ENCODE measurements at places on chromosomes 7 and 10.

- DNase-seq: no peak
Measured at GRCh38 chr7:6205971-6206660, 66.3 kb downstream of the CYTH3 start.

GRCh38 chr10:88932539-88933256 lies 19.9 kb downstream of the ACTA2 start:
- DNase-seq: peak; percentile 84

DNA sequence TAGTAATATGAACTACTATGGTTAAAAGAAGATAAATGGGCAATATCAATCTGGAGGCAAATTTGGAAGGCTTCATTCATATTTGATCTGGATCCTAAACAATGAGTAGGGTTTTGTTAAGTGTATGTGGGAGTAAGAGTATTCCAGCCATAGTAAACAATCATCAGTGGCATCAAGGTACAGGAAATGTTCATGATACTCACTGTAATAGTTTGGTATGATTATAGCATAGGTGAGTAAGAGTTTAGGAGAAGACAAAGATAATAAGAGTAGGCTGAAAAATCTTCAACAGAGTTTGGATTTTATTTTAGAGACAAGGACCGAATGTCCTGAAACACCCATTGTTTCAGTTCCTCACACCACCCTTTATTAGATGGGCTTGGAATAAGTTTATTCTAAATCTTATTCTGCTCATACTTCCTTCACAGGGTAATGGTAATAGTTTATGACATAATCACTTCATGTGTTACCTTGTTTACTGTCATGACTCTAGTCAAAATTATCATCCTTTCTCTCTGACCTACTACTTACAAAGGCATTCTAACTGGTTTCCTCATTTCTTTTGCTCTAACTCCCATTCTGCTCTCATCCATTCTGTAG lies 38.9 kb downstream of the BRAF start:
- no peak for DNase-seq

GRCh38 chr10:20984662-20985061 lies 87.6 kb upstream of the NEBL start:
- no peak for DNase-seq

- no peak for DNase-seq
Measured at GRCh38 chr10:131805696-131806095, 95.1 kb upstream of the PPP2R2D start.

DNA sequence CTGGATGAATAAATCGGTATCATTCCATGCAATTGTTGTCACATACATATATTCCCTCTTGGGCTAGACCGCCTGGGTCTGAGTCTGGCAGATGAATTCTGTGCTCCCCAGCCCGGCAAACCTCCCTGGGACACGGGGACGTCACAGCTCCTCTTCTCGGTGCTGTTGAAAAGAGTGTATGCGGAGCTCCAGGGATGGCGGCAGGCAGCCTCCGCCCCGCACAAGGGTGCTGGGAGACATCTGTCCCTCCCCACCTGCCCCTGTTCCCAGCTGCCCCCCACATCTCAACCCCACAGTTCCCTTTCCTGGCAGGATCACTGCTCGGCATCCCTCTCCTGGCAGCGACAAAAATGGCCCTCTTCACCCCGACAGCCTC lies 32.1 kb downstream of the PRKAG2 start:
- DNase-seq: no peak

DNA sequence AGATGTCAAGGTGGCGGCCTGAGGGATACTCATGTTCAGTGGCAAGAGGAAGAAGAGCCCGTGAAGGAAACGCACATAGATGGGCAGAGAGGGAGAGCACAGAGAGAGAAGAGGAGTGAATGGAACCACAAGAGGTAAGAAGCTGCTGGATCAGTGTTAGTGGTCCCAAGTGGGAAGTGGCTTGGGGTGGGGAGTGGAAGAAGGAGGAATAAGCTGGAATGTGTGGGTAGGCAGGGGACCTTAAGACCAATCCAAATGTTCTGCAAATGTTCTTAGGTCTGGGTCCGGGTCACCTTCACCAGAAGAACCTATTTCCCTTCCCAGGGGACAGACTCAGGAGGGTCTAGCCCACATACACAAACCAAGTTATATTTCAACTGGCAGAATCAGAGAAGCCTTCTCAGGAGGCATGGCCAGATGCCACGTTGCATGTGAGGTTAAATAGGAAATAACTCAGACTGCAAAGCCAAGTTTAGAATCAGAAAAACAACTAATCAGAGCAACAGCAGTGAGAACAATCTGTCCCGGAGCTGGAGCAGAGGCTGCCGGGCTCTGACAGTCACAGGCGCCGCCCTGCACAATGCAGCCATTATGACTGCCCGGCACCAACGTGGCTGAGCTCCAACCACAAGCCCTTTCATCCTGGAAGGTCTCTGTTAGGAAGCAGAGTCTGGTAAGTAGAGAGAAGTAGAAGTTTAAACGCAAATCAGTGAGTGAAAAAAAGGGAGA lies 78.6 kb upstream of the ARMC3 start:
- DNase-seq: no peak

- DNase-seq: no peak
Measured at GRCh38 chr10:6729071-6729774, 149.1 kb upstream of the PRKCQ start.

GRCh38 chr7:2019711-2020511 lies 212.8 kb downstream of the MAD1L1 start:
- DNase-seq: no peak

- DNase-seq: no peak
Measured at GRCh38 chr7:92682330-92682729, 92.1 kb upstream of the FAM133B start.

DNA sequence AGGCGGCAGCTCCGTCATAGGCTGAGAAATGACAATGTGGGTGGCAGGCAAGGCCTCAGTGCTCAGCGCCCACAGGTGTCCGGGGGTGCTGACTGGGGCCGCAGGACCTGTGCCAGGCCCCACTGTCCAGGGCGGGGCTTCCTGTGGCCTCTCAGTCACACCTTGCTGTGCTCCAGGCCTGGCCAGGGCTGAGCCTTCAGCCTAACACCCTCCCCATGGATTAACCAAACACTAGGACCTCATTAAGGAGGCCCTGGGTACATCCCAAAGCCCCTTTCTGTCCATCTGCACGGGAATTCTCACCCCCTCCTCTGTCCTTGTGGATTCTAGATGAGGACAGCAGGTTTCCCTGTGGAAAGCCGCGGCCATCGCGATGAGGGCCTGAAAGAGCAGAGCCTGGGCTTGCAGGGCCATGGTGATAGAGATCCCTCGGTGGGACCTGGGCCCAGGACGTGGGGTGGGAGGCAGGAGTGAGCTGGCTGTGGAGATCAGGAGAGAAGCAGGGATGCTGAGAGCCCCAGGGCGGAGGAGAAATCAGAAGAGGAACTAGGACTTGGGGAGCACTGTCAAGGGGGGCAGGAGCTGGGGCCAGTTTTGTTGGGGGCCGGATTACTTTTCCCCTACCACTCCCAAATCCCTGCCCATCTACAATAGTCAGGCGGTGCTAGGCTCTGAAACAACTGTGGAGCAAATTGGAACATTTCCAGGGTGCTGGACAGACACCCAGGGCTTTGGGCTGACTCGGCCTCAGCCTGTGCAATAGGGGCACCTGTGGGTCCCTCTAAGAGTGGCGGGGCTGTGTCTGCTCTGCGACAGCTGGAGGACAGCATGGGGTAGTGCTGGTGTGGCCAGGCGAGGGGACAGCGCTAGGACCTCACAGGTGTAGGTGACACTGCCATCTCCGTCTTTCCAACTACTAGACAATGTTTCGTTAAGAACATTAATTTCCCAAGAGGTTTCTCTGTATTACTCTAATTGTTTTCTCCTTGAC lies 23.3 kb upstream of the MNX1 start:
- no peak for DNase-seq

GRCh38 chr10:43596546-43596945 lies 9.7 kb upstream of the ZNF485 start:
- DNase-seq: no peak

DNA sequence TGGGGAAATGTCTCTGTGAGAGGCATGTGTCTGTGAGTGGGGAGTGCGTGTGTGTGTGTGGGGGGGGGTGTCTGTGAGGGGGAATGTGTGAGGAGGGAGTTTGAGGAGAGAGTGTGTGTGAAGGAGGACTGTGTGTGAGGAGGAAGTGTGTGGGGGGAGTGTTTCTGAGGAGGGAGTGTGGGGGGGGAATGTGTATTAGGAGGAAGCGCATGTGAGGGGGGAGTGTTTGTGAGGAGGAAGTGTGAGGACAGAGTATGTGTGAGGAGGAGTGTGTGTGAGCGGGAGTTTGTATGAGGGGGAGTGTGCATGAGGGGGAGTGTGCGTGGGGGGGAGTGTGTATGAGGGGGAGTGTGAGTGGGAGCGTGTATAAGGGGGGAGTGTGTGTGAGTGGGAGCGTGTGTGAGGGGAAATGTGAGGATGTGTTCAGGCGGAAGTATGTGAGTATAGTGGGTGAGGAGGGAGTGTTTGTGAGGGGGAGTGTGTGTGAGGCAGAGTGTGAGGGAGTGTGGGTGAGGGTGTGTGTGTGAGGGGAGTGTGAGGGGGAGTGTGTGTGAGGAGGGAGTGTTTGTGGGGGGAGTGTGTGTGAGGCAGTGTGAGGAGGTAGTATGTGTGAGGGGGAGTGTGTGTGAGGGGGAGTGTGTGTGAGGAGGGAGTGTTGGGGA lies 21.8 kb upstream of the PTPRN2 start:
- DNase-seq: no peak

GRCh38 chr10:48523820-48524758 lies 80.8 kb downstream of the ARHGAP22 start:
- DNase-seq: no peak

DNA sequence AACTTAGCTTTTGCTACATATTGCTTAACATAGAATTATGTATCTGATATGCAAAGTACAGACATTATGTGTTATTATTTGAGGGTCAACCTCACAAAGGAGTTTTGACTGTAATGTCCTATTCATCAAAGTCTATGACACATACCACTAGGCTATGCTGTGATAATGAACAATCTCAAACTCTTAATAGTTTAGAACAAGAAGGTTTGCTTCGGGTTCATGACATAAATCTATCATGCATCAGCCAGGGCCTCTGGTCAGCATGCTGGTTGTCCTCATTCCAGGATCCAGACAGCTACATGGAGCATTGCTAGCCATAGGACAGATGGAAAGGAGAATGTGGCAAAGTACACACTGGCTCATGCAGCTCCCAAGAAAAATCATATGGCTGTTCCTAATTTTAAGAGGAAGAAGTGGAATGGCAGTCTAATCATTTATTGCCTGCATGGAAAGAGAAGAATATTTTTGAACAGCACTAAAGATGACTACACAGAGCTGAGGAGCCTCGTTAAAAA lies 332.1 kb downstream of the GPR158 start:
- no peak for DNase-seq

DNA sequence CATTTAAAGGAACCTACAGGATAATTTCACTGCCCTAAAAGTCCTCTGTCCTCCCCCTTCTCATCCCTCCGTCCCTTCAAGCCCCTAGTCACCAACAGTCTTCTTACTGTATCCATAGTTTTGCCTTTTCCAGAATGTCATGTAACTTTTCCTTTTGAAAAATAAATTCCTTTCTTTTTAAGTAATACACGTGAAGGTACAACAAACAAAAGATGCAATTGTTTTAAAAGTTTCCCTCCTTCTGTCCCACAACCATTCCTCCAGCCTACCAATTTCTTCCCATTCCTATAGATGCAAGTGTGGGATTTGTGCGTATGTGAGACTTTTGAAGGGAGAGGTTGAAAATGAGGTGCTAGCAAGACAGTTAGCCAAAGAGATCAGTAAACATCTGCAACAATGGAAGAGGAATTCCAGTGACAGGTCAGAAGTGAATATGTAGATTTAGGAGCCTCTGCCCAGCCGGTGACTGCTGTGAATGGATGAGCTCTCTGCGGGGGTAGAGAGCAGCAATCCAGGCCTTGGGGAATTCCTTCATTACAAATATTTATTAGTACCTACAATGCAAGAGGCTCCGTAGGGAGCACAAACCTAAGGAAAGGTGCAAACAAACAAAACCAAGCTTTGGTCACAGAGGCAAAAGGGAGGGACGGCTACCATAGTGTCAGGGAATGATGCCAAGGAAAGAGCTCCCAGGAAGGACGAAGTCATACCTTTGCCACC lies 243.6 kb downstream of the SKIDA1 start:
- DNase-seq: no peak

DNA sequence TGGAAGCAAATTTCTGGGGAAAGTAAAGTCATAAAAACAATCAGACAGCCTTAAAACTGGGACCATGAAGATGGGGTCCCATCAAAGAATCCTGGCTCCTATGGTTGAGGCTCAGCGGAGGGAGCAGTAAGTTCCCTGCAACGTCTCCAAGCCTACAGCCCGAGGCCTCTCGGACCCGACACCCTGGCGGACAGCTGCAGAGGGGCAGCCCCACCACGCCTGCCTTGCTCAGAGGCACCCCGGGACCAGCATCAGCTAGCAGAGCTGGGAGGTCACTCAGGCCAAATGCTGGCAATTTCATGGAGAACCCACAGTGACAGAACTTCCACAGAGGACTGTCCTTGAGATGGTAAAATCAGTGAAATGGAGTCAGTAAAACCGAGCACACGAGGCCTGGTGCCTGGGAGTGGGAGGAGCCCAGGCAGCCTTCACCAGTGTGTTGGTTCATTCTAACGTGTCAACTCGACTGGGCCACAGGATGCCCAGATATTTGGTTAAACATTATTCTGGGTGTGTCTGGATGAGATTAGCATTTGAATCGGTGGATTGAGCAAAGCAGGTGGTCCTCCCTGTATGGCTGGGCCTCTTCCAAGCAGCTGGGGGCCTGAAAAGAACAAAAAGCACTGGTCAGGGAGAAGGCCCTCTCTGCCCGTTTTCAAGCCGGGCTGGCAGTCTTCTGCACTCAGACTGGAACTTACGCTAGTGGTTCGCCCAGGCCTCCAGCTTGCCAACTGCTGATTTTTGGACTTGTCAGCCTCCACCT lies 96.2 kb upstream of the INSIG1 start:
- DNase-seq: no peak

GRCh38 chr7:135257790-135258189 lies 24.2 kb downstream of the STRA8 start:
- no peak for DNase-seq

DNA sequence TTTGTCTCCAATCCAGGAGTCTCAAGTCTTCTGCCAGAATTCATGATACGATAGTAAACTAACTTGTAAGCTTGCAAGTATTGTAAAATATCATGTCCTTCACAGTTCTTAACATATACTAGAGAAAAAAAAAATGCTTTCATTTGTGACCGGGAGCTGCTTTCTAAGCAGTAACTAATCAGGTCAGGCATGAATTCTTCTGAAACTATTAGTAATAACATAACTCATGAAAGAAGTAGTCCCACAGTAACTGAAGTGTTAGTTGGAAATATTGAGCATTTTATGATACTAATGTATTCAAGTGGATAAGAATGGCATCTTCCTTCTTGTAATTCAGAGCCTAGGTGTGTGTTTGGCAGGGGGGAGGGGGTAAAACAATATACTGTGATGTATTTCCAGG lies 665.6 kb downstream of the DNAJB9 start:
- no peak for DNase-seq

- DNase-seq: no peak
Measured at GRCh38 chr7:132919771-132920170, 162.1 kb downstream of the CHCHD3 start.

GRCh38 chr7:76267107-76267893 lies 35.2 kb upstream of the HSPB1 start:
- DNase-seq: no peak

GRCh38 chr7:8115547-8116402 lies 146.2 kb downstream of the ICA1 start:
- DNase-seq: no peak

GRCh38 chr7:12620371-12620770 lies 49.9 kb downstream of the SCIN start:
- DNase-seq: no peak

- DNase-seq: no peak
Measured at GRCh38 chr10:111113961-111114757, 37.3 kb downstream of the ADRA2A start.

- no peak for DNase-seq
Measured at GRCh38 chr7:66697449-66698438, 42.8 kb upstream of the RABGEF1 start.

- no peak for DNase-seq
Measured at GRCh38 chr10:99487125-99487807, 45.5 kb upstream of the NKX2-3 start.
